ENCODE measurements at places on chromosomes 5 and 9.

DNA sequence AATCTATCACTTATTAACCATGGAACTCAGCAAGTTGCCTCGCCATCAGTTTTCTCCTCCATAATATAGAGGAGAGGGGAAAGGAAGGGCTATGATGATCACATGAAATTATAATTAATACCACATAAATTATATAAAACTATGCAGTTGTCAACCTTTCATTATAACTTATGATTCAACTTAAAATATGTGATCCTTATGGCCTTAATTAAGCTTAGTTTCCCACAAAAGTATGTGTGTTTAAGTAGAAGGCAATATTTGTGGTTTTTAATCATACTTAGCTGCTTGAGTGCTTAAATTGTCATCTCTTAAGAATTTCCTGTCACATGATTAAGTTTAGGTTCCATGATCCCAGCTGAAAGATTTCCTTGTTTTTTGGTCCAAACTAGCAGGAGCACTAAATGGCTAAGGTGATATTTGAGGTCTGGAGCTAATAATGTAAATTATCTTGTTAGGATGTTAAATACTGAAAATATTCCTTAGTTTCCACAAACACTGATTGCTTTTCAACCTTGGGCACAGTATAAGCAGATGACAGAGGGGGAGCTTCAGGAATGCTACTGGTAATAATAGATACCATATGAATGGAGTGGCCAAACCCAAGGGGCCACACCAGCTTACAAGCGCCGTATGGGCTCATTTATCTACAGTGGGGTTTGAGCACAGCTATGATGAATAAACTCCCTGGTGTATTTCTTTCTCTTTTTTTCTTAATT is 26.4 kb upstream of the F2R start:
- DNase-seq: no peak

DNA sequence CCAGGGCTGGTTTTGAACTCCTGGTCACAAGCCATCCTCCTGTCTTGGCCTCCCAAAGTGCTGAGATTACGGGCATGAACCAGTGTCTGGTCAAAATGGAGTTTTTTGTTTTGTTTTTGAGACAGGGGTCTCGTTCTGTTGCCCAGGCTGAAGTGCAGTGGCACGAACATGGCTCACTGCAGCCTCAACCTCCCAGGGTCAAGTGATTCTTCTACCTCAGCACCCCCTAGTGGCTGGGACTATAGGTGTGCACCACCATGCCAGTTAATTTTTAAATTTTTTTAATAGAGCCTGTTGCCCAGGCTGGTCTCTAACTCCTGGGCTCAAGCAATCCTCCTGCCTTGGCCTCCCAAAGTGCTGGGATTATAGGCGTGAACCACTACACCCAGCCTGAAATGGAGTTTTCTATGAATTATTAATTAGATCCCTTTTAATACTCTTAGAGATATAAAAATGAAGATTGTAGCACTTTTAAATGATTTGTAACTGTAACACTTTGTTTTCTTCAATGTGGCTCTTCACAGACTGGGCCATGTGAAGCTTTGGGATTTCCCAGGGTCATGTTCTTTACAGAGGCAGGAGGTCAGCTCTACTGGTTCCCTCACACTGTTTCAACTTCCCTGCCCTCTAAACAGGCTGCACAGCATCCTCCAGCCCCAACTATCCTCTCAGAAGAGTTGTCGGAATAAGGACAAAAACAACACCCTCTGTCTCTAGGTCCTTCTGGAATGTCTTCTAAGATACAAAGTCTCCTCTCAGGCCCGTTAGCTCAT is 32.7 kb upstream of the SPARC start:
- no peak for DNase-seq

DNA sequence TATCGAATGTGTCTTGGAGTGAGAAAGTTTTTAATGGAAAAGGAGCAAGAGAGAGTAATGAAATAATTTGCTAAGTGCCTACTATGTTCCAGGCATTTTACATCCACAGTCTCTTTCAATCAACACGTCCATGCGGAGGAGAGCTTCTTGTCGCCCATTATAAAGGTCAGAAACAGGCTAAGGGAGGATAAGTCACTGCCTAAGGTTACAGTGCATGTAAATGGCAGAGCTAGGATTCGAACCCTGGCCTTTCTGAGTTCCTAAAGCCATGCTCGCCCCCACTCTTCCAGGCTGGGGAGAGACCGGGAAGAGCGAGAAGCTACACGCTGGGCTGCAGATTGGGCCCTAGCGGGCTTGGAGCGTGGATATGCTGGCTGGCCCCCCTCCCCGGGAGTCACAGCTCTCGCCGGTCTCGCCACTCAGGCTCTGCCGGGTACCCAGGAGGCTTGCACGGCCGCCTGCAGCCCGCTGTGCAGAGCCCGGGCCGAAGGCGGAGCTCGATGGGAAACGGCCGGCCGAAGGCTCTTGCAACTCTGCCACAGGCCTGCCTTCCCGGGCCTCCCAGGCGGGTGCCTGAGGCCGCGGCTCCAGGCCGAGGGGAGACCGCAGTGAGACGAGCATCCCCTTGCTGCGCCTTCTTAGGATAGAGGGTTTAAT is 775 bp upstream of the LHX2 start:
- DNase-seq: no peak

DNA sequence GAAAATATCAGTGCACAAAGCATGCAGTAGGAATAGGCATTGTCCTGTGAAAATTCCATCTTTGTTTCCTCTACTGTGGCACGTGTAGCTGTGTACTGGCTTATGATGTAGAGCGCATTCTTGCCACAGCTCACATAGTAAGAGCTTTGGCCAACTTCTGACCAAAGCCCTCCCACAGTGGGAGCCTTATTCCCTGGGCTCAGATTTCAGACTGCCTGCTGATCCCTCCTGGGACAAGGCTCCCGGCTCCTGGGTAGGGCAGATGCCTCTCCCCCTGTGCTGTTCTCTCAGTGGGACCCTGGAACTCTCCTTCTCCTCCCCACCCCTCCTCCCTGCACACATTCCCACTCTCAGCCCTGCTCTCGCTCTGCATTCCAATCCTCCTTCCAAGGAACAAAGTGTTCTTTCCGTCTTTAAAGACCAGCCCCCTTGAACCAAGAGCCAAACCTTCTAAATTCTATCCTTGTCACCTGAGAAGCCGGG is 17.5 kb downstream of the LCP2 start:
- no peak for DNase-seq

DNA sequence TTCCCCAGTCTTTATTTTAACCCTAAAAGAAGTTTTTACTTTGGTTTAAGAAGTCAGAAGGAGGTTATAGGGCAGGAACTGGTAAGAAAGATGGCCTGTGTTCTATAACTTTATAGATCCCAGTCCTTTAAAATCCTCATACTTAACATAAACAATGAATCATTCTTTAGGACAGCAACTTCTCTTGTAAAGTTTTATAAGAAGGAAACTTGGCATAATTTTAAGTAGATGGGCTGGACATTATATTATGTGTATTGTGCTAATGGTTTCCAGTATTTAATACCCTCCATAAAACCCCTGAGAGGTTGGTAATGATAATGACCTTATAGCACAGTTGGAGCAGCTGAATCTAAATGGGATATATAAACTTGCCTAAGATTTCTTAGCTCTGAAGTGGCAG is 247.2 kb downstream of the FAM170A start:
- DNase-seq: no peak

GRCh38 chr5:156893517-156893916 is 43.4 kb downstream of the PPP1R2B start:
- no peak for DNase-seq

- no peak for DNase-seq
Observed at GRCh38 chr5:14917719-14918118, 46.1 kb upstream of the ANKH start.

DNA sequence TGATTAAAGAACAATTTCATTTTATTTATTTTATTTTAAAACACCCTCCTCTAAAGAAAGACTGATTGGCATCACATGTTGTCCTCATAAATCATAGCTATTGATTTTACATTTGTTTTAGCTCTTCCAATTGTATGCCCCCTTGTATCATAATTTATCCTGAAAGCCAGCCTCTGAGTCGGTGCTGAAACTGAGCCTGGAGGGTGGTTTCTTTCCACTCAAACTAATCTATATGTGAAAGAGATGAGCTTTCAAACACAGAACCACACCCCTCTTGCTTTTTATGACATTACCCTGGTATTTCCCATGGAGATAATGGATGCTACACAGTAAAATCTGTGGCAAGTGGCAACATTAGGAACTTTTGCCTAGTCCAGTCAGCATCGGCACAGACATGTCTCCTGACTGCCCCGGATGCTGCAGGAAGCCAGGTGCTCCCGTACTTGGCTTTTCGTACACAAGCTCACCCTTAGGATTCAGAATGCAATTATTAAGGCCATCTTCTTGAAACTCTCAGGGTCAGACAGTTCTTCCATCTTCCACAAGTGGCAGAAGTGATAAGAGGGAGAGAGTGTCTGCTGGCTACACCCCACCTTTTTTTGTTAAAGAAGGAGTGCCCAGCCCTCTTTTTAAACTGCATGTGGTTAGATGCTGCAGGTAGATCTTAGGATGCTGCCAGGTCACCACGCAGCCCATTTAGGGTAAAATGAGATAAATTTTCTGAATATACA is 91.1 kb downstream of the SNCAIP start:
- no peak for DNase-seq

DNA sequence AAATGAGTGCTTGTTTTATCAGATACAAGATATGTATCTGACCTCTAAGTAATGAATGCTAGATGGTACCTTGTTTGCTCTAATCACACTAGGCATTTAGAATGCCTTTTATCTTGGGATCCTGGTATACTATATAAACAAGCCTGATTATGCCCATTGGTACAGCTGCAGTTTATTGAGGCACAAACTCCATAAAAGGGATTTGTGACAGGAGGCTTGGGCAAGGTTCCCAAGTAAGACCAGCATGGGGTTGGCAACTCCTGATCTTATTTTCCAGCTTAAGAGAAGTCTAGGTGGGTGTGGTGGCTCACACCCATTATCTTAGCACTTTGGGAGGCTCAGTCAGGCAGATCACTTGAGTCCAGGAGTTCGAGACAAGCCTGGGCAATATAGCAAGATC is 93.9 kb upstream of the DMRT1 start:
- DNase-seq: no peak

DNA sequence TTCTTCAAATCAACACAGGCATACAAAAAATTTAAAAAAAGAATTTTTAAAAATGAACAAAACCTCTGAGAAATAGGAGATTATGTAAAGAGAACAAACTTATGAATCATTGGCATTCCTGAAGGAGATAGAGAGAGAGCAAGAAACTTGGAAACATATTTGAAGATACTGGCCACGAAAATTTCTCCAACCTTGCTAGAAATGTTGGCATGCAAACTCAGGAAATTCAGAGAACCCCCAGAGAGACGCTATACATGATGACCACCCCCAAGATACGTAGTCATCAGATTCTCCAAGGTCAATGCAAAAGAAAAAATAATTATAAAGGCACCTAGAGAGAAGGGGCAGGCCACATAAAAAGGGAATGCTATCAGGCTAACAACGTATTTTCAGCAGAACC is 472.5 kb downstream of the MTRR start:
- no peak for DNase-seq

GRCh38 chr5:112710896-112711295 is 26.8 kb upstream of the APC start:
- DNase-seq: no peak

GRCh38 chr9:22919423-22919822 is 472.8 kb downstream of the DMRTA1 start:
- DNase-seq: no peak

DNA sequence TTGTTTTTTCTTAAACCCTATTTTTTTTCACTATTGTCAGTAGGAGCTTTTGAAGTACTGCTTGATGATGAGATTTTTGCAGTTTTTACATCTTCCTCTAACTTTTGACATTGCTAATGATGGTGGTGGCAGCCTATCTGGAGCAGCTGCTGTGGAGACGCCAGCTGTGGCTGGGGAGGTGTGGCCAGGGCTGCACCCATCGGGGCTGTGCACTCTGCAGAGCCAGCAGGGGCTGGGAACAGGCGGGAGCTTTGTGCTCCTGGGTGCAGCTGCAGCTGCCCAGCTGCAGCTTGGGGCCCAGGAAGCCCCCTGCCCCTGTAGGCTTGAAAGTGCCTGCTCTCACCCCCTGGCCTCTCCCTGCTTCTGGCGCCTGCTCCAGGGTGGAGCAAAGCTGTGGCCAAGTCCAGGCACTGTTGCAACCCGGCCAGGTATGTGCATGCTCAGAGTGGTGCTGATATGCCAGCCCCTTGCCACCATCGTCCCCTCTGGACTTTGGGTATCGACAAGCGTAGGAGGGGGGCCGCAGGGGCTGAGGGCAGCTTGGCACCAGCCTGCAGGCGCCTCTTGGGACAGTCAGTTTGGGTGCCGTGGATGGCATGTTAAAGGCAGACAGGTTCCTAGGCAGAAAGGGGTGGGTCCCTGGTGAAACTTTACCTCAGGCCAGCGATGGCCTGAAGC is 39.2 kb downstream of the FER start:
- DNase-seq: no peak

DNA sequence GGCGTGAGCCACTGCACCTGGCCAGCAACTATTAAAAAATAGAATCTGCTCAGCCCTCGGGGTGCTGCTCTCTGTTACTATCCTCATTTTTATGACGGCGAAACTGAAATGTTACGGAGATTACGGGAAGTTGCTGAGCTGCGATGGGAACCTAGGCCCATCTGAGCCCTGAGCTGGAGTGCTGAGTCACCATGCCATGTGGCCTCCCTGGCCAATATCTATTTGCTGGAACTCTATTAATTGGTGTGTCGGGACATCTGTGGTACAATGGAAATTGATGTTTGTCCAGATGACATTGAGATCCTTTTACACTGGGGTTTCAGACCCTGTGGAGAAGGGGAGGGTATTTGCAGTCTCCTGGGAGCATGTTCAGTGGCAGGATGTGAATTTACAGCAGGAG is 8.1 kb downstream of the PRDM12 start:
- no peak for DNase-seq

GRCh38 chr9:33437205-33437604 is 10.2 kb downstream of the AQP3 start:
- no peak for DNase-seq

DNA sequence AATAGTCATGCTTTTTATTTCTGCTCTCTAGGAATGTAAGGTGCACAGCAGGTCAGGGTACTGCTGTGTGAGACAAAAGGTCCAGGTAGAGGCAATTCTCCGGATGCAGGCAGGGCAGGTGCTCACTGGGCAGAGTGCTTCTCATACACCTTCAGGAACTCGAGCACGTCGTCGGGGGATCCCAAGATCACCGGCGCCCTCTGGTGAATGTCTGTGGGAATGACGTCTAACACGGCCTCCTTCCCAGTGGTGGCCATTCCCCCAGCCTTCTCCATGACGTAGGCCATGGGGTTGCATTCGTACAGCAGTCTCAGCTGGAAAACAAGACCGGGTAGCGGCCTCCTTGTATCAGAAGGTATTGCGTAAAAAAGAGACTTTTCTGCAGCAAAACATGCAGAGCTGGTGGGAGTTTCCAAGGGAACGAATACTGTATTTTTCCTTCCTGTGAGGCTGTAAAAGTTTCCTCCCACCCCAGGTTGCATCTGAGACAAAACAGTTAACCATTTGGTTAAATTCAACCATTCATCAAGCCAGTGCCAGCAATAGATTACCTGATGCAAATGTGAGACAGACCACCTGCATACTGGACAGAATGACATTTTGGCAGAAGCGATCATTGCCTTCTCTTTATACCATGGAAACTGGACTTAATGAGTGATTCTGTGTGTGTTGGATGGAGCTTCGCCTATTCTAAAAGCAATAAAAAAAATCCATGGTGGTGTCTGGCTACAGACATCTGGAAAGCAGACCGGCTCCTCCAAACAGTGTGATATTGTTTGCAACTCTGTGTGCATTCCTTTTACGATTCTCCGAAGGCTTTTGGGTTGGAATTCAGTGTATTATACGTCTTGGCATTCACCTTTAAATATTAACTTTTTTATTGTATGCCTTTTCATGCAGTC is 9.9 kb upstream of the FBP2 start:
- DNase-seq: peak; percentile 48

Data from NCI-H1930 (cell line).